ENCODE measurements at places on chromosomes 6 and 20. TPM values are rescaled to one million over a fixed set of nuclear protein-coding genes. Genes with fewer than 3 reads are reported as not detected.

PRDM13 gene
- not detected for total RNA-seq

GSTA2 gene
- total RNA-seq = not detected

IRAK1BP1 gene
- 2.2 TPM for total RNA-seq

RPP21 gene
- 44.8 TPM for total RNA-seq

HIVEP1 gene
- total RNA-seq = 43.6 TPM

CTCFL gene
- not detected for total RNA-seq

RAET1L gene
- total RNA-seq = not detected

All from activated naive CD4-positive, alpha-beta T cell treated with anti-CD3 and anti-CD28 coated beads for 36 hours (primary cell).